ENCODE measurements at places on chromosomes 3 and 15.

DNA sequence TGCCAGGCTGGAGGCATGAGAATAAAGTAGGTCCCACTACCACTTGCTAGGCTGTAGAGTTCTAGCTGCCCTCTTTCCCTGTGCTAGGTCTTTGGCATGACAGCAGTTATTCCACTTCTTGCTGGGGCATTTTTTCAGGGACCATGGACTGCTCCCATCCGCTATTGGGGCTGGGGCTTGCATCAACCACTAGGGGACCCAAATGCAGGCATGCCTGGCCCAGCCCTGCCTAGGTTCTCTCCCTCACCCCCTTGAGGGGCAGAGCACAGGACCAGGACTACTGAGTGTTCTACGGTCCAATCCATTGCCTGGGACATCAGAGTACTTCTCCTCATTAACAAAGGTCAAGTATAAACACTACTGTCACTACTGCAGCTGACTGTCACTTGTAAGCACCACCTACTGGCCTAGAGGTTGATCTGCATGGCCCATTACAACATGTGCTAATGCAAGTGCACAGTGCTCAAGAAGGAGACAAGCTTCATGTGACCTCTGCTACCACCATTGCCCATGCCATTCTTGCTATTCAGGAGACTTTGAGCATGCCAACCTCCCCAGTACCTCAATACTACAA is 270.5 kb downstream of the MBNL1 start:
- DNase-seq, result no peak

GRCh38 chr3:183188895-183189462 is 26.4 kb upstream of the LAMP3 start:
- no peak for DNase-seq

- DNase-seq, result no peak
Measured at GRCh38 chr3:95097493-95097892, 1034.6 kb downstream of the NSUN3 start.

DNA sequence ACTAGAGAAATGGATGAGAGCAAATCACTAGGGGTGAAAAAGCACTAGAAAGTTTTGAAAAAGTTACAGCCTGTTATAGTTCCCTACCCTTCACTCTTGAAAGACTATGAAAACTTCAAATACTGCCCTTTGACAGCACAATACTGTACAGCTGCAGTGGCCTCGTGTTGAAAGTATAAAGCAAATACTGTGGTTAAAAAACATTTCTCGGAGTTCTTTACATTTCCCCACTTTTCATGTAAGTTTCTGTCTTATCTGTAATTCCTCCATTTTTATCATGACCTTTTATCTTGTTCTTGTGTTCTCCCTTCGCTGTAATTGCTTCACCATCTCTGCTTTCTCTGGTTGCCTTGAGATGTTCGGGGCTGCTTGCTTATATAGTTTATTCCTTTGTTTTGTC is 423.8 kb upstream of the CFAP20DC start:
- no peak for DNase-seq

DNA sequence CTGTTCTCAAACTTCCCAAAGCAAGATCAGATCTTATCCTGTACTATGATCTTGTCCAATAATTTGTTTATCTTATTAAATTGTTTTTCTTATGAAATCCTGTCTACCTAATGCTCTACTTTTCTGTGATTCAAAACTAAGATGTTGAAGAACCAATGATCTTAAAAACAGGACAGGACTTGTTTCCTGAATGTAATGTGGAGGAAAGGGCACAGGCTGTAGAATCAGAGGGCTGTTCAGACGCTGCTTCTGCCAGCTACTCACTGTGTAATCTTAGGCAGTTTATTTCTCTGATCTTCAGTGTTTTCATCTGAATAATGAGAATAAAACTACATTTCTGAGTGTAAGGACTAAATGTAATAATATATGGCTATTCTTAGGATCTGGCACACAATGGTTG is 20.1 kb upstream of the DMXL2 start:
- DNase-seq, result no peak

- peak; percentile 18 for DNase-seq
Measured at GRCh38 chr3:64188810-64189560, 36.3 kb downstream of the PRICKLE2 start.

DNA sequence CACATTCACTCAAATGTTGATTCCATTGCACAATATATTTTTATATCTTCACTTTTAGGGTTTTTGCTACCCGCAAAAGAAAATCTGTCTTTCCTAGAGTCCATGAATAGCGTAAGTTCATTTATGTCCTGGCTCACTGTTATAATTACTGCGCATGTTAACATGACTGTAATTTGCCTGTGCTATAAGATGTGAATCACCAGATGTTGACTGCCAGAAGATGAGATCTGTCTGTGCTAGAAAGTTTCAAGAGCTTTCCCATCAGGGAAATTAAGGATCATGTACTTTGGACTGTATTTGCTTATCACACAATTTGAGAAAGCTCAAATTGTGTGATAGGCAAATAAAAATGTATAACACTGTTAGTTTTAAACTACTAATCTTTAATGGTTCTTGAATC is 322.5 kb downstream of the CHL1 start:
- DNase-seq, result no peak

DNA sequence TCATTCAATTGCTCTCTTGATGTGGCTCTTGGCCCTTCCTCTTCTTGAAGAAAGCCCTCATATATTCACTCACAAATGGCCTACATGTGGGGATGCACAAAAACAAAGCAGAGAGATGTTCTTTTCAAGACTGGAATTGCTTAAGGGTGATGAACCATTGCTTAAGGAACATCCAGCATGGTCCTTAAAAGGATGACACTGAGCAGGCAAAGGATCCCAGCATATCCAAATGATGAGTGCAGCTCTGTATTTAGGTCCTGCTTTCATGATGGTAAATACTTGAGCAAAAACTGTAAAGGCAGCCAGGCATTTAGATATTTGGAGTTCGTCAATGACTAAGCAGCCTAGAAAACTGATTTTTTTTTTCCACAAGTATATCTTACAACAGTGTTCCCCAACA is 173.8 kb upstream of the ARRDC4 start:
- DNase-seq, result no peak

GRCh38 chr3:111820651-111821050 is 38.4 kb upstream of the PHLDB2 start:
- no peak for DNase-seq

- DNase-seq, result no peak
Measured at GRCh38 chr3:131277836-131278497, 103.6 kb upstream of the NUDT16 start.

DNA sequence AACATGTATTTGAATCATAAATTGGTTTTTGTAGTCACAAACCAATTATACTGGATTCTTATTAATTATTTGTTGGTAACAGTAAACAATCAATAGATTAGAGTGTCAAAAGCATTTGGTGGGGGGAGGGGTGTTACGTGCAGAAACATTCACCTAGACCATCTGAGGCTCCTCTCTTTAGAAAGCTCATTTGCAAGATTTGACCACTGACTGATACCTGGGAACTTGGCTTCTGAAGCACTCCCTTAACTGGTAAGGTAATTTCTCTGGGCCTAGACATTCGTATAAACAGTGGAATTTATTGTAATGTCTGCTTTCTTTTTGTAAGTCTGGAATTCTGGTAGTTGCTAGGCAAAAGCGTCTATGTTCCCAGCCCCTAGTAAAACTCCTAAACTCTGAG is 243.8 kb upstream of the GBE1 start:
- DNase-seq, result no peak

DNA sequence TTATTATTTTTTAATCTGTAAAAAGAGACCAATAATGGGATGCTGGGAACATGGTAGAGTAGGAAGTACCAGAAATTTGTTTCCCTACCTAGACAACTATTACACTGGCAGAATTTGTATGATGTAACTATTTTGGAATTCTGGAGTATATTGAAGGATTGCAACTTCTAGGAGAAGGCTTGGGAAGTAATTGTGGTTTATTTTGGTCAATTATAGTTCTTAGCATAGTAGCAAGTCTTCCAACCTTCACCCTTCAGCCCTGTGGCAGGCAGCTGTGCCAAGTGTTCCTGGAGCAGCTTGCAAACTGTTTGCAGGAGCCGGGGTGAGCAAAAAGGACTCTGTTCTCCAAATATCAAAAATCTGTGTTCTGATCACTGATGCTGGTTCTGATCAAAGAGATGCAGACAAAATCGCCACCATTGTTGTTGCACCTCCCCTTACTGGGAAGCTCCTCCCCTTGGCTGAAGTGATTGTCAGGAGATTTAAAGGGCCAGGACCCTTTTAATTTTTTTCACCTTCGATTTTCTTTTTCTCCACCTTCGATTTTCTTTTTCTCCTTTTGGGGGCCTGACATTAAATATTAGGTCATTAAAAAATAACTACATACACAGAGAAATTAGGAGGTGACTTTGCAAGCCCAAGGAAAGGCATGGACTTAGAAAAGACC is 363.3 kb downstream of the SLC9A9 start:
- DNase-seq, result no peak

- DNase-seq, result no peak
Measured at GRCh38 chr3:100706365-100706764, 2.9 kb upstream of the TFG start.

Data from Panc1 (cell line).